B cell (primary cell): ENCODE measurements at places on chromosomes 4 and X. TPM values are rescaled to one million over a fixed set of nuclear protein-coding genes. Genes with fewer than 3 reads are reported as not detected.

DNA sequence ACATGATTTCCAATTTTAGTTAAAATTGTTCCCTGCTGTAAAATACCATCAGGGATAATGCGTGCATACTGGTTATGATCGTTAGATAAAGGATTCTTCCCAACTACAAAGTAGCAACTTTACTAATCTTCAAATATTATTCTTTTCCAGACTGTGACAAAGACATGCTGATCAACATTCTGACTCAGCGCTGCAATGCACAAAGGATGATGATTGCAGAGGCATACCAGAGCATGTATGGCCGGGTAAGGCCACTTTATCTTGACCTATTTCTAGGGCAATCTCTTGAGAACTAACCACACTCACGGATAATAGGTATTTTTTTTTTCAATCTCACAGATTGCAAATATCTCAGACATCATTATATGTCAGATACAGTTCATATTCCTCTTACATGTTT, 47.0 kb downstream of the ANXA10 start:
- H3K4me1 ChIP-seq: no peaks in the 10 kb centered on the region
- DNase-seq: no peak
- H3K36me3 ChIP-seq: no peaks in the 10 kb centered on the region
- no peak overlapping the region for H3K27ac ChIP-seq
- no peak overlapping the region for H3K4me3 ChIP-seq

DNA sequence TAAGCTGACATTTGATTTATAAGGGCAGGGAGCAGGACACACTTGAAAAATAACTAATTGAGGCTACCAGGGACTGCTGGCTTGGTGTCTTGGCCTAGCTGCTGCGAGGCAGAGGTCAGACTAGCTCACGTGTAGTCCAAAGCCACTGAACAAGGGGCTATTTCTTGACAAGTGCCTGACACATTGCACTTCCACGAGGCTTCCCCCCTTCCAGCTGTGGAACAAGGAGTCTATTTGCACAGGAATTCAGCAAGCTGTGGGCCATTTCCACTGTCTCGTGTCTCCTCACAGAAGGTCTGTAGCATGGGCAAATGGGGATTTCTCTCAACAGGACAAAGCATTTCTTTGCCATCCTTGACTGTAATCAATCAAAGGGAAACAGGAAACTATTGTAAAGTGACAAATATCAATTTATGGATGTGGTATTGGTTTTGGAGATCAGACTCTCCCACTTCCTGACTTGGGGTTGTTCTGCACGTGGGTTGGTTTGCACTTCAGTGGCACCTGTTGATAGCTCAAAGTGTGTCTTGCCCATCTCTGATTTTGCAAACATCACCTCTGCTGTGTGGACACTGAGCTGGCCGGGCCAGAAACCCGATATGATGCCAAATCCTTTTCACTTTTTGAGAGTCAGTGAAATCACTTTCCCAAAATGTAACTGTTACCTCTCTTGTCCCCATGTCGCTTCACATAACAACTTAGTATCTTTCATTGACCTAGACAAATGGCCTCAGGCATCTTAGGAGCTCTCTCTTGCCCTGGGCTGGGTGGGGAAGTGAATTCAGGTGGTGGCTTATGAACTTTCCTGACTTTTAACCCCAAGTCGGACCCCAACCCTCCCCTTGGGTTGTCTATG, 107.4 kb upstream of the MAMLD1 start:
- H3K4me3 ChIP-seq: no peak overlapping the region
- no peaks in the 10 kb centered on the region for H3K27me3 ChIP-seq
- no peaks in the 10 kb centered on the region for H3K4me1 ChIP-seq
- no peaks in the 10 kb centered on the region for H3K36me3 ChIP-seq
- no peak overlapping the region for H3K27ac ChIP-seq

DNA sequence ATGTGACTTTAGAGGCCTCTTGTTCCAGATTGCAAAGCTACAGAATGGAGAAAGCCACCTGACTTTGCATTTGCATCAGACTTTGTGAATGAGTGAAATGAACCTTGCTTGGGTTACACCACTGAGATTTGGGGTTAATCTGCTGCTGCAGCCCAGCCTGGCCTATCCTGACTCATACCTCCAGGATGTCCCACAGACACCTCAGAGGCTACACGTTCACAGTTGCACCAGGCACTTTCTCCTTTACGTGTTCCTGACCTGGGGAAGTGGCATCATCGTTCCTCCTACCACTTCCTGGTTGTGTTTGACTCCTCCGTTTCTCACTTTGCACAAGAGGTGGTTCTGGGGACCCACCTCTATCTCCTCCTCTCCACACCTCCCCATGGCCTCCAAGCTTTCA, 9.2 kb upstream of the SORCS2 start:
- H3K4me3 ChIP-seq: no peak overlapping the region
- no peaks in the 10 kb centered on the region for H3K36me3 ChIP-seq
- no peaks in the 10 kb centered on the region for H3K4me1 ChIP-seq
- H3K27ac ChIP-seq: no peak overlapping the region
- no peaks in the 10 kb centered on the region for H3K27me3 ChIP-seq

- no peak for DNase-seq
- H3K4me3 ChIP-seq: no peak overlapping the region
- H3K27me3 ChIP-seq: no peaks in the 10 kb centered on the region
- no peaks in the 10 kb centered on the region for H3K36me3 ChIP-seq
- H3K4me1 ChIP-seq: no peaks in the 10 kb centered on the region
These were observed 327.4 kb downstream of the KCTD8 start for GRCh38 chr4:44121210-44121609.

- no peaks in the 10 kb centered on the region for H3K4me1 ChIP-seq
- no peaks in the 10 kb centered on the region for H3K27me3 ChIP-seq
- H3K27ac ChIP-seq: no peak overlapping the region
These were observed 568.0 kb downstream of the PDHA2 start for GRCh38 chr4:96407738-96408463.

GRCh38 chr4:177489471-177490246, 47.4 kb upstream of the AGA start:
- no peaks in the 10 kb centered on the region for H3K4me1 ChIP-seq
- no peaks in the 10 kb centered on the region for H3K36me3 ChIP-seq
- H3K27me3 ChIP-seq: no peaks in the 10 kb centered on the region
- no peak overlapping the region for H3K4me3 ChIP-seq

Gene SNX25
- total RNA-seq: 77.6 and 83.8 TPM in 2 replicates

Gene ARHGAP36
- total RNA-seq: not detected in 2 replicates

Gene SHROOM4
- total RNA-seq: not detected in 2 replicates

Gene CT45A10
- total RNA-seq: not detected in 2 replicates

Gene SMAD1
- not detected in 2 replicates for total RNA-seq

Gene TGIF2LX
- not detected in 2 replicates for total RNA-seq

Gene NFXL1
- total RNA-seq: 16.5 and 16.6 TPM in 2 replicates

Gene RHOH
- total RNA-seq: 187 and 209 TPM in 2 replicates

Gene IQCM
- total RNA-seq: not detected in 2 replicates

Gene GAGE2A
- not detected in 2 replicates for total RNA-seq

Gene MID1
- total RNA-seq: 0.32 and 0.44 TPM in 2 replicates
